ENCODE measurements at places on chromosomes 7 and 10.
A peak's percentile ranks its signal among the peaks of the same experiment; 100 is the strongest.

DNA sequence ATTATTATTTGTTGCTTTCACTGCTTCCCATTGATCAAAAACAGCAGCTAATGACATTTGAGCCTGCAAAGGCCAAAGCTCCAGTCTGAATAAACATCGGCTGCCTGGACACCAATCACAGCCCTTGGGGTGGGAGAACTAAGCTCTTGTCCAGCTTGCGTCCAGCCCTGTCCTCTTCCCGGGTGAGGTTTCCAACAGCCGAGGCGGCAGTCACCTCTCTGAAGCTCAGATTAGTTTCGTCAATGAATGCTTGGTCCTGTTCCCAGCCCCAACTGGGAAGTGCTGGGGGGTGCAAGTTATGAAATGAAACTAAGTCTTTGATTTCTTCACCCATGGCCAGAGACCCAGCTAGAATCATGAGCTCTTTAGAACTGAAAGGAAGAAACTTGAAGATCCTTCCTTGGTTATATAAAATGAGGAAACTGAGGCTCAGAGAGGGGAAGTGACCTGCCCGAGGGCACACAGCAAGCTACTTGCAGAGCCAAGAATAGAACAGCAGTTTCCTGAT lies 114.0 kb upstream of the TCF7L2 start:
- DNase-seq: no peak

- DNase-seq: peak; percentile 76
Observed at GRCh38 chr7:47179812-47180515, 401.9 kb downstream of the TNS3 start.

- no peak for DNase-seq
Observed at GRCh38 chr10:31619531-31620061, 300.6 kb downstream of the ZEB1 start.

DNA sequence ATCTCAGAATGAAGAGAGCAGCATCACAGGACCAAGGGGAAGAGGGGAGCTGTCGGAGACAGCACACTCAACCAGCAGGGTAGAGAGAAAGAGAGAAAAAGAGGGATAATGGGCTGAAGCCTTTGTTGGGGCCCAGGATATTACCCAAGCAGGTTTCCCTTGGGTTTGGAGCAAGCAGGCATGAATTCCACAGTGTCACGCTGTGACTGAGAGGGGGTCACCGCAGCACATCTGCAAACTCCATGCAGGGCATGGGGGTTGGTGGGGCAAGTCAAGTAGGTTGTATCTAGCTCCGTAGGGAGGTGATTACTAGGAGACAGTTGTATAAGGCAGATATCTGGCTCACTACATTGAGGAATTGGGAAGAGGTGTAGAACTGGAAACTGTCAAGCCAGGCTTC lies 42.2 kb upstream of the SEMA3E start:
- no peak for DNase-seq

- no peak for DNase-seq
Observed at GRCh38 chr10:82980321-82980720, 1105.3 kb downstream of the NRG3 start.

DNA sequence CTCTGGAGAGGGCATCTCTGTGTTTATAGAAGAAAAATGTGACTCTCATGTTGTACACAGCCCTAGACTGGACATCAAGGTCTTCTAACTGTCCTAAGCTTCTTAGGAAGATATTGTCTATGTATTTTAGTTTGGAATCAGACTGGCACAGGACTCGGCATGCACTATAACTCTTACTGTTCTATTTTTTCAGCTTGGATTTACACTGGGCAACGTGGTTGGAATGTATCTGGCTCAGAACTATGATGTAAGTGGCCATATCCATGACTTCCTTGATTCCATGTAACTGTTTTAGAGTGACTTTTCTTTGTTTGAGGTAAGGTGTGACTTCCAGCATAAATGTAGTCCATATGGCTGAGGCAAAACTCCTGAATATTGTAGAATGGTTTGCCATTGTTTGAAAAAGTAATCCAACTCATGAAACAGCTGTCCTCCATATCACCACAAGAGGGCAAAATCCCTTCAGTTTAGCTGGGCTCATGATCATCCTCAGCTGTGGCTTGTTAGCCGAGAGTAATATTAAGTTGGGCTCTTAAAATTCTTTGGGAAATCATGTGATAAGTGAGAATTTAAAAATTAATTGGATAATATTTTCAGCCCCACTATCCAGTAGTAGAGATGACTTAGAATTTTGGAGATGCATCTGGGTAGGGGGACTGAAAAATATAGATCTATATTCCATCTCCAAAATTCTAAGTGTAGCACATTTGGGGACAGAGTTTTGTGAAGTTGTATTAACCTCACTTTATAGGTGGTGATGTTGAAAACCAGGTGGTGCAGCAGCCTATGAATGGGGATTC lies 10.4 kb downstream of the STMP1 start:
- peak; percentile 91 for DNase-seq

- DNase-seq: no peak
Observed at GRCh38 chr7:128878226-128879105, 15.8 kb downstream of the ATP6V1F start.

GRCh38 chr7:73449422-73449821 lies 15.8 kb downstream of the FZD9 start:
- no peak for DNase-seq

DNA sequence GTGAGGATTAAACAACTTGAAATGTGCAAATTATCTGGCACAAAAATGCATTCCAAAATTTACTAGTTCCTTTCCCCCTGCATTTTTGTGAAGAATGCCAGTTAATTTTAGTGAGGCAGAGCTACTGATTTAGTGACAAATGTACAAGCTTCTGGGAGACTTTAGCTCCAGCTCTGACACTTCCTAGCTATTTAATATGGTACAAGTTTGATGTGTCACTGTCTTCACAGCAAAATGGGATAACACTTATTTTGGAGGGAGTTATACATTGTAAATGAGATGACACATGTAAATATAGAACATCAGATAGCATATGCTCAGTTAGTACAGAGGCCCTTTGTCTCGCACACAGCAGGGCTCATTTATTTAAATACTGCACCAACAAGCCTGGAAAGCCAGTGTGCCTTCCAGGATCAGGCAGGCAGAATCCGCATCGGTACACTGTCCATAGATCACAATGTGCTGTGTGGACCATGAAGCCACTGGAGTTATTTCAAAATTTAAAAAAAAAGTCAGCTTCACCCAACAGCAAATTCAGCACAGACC lies 48.7 kb downstream of the ELMO1 start:
- DNase-seq: no peak

DNA sequence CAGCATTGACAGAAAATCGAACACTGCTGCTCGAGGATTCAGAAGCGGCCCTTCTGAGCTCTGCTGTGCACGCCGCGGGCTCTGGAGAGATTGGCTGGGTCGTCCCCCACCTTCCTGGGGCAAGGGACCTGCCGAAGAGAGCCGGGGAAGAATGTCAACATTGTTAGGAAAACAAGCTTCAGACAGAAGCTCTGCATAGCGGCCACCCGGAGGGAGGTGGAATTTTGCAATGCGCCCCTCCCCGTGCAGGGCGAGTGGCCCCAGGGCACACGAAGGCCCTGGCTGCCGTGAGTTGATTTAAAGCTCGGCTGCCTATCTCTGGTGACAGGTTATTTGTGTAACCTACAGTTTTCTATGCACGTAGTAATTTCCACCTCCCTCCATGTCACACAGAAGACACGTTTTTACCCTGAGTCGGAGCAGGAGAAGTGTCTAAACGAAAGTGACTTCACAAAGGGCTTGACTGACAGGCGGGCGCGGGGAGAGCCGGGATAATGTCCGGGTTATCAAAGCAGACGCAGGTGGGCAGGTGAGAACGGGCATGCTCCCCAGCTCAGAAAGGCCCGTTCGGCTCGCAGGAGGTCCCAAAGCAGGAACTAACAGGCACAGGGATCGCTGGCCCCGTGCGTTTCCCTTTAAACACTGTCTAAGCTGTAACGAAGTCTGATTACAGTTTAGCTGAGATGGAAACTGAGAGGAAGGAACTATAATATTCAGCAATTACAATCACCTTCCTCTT lies 84.6 kb downstream of the PDGFA start:
- peak; percentile 31 for DNase-seq

DNA sequence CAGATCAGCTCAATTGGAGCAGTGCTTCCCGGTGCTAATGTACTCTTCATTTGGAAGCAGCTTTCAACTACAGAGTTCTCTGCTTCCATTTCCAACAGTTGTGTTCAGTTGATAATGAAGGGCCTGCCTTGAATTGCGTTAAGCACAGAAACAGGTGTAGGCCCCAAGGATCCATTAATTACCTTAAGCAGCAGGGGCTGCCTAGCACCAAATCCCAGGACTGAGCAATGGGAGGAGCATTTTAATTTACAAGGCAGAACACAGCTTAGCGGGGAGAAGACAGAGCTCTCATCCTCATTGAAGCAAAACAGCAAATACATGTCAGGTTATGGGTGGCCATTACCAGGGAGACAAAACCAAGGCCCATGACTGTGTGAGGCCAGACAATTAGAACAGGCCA lies 349.6 kb downstream of the TFEC start:
- no peak for DNase-seq

DNA sequence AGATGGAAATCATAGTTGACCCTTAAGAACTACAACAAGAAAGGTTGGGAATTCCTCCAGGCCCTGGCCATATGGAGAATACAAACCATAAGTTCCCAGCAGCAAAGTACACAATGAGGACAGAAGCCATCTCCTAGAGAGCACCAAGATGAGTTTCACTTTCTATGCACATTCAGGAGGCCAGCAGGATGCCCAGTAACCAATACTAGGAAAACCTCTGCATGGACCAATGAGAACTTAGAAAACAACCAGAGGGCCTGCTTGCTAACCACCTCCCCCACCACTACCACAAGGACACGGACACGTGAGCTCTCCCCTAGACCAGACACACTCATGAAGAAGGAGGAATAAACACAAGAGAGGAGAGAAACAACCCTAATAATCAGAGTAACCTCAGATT lies 56.3 kb downstream of the IFIT5 start:
- no peak for DNase-seq

GRCh38 chr10:95312986-95313495 lies 22.2 kb upstream of the PDLIM1 start:
- DNase-seq: no peak

- DNase-seq: no peak
Observed at GRCh38 chr10:72954596-72955554, at the start of gene PLA2G12B. Gene PLA2G12B, minus strand, starts transcription at chr10:72954806. Its CDS starts 121 bp downstream, at chr10:72954685.

DNA sequence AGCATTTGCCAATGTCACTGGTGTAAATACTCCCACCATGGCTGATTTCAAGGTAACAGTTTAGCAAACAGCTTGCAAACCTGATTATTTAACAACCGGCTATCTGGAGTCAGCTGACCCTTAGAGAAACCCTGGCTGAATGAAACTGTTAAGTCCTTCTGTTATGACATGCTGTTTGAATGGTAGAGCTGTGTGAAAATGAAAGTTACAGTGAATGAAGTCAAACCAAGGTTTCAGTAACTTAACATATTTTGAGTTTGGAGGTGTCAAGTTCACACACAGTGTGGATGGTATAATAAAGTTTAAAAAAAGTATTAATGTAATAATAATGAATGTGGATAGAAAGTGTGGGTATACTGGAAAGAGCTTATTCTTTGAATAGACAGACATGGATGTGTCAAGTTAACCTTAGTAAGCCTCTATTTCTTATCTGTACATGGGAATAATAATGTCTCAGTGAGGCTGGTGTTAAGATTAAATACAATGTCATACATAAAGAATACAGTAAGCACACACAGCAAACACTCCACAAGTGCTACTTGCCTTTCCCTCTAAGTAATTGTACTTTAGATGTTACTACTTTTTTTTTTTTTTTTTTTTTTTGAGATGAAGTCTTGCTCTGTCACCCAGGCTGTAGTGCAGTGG lies 150.4 kb downstream of the TAX1BP1 start:
- DNase-seq: no peak

DNA sequence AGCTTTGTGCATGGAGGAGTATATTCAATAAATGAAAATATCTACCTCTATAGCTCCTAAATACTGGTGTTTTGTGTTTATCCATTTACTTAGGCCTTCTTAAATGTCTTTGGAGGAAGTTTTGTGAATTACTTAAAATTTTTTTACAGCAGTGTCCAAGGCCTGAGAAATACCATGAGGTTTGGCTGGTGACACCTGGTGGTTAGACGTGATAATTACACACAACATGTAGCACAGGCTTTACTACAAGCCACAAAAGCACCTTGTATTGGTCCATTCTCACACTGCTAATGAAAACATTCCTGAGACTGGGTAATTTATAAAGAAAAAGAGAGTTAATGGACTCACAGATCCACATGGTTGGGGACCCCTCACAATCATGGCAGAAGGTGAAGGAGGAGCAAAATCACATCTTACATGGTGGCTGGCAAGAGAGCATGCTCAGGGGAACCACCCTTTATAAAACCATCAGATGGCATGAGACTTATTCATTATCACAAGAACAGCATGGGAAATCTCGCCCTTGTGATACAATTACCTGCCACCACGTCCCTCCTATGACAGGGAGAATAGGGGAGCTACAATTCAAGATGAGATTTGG lies 20.6 kb downstream of the HYAL4 start:
- peak; percentile 89 for DNase-seq

DNA sequence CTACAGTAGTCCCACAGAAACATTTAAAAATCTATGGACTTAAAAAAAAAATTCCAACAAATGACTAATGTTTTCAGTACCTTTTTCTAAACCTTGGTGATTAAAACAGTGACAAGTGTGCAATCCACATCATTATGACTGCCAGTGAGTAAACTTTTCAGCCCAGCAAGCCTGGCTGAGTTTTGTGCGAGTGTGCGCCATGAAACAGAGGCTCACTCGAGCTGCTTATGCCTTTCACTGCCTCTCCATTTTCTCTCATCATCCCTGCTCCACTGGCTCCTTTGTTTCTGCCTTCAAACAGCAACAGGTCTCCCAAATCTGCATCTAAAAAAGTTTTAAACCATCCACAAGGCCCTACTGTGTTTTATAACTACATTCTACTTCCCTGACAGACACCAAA lies 105.8 kb downstream of the USP6NL start:
- no peak for DNase-seq

GRCh38 chr7:93799750-93800357 lies 90.7 kb downstream of the TFPI2 start:
- DNase-seq: peak; percentile 52

- no peak for DNase-seq
Observed at GRCh38 chr7:147296986-147297385, 1180.4 kb downstream of the CNTNAP2 start.

DNA sequence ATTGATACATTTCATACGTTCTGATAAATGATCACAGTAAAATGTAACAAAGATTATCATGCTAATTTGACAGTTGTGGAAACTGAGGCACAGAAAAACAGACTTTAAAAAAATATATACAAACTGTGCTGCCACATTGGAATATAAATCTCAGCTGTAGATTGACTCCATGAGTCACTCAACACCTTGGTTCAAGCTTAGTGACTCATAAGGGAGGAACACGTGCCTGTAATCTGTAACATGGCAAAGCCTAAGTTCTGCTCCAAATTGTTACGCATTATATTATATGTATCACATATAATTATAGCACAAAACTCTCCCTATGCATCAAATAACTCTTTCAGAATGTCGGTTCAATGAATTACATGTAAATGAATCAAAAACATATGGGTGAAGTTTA lies 1047.5 kb downstream of the GATA3 start:
- DNase-seq: no peak

All from dermis blood vessel endothelial cell (primary cell).